ENCODE measurements at places on chromosomes 16 and 17.

GRCh38 chr17:58504826-58505351, 9.5 kb downstream of the MTMR4 start:
- DNase-seq: no peak

DNA sequence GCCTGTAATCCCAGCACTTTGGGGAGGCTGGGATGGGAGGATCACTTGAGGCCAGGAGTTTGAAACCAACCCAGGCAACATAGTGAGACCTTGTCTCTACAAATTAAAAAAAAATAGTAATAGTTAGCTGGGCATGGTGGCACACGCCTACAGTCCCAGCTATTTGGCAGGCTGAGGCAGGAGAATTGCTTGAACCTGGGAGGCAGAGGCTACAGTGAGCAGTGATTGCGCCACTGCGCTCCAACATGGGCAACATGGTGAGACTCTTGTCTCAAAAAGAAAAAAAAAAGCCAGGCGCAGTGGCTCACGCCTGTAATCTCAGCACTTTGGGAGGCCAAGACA, 56.9 kb upstream of the MRTFB start:
- no peak for DNase-seq

- DNase-seq: no peak
Measured at GRCh38 chr17:2693561-2694380, 17.8 kb downstream of the CLUH start.

DNA sequence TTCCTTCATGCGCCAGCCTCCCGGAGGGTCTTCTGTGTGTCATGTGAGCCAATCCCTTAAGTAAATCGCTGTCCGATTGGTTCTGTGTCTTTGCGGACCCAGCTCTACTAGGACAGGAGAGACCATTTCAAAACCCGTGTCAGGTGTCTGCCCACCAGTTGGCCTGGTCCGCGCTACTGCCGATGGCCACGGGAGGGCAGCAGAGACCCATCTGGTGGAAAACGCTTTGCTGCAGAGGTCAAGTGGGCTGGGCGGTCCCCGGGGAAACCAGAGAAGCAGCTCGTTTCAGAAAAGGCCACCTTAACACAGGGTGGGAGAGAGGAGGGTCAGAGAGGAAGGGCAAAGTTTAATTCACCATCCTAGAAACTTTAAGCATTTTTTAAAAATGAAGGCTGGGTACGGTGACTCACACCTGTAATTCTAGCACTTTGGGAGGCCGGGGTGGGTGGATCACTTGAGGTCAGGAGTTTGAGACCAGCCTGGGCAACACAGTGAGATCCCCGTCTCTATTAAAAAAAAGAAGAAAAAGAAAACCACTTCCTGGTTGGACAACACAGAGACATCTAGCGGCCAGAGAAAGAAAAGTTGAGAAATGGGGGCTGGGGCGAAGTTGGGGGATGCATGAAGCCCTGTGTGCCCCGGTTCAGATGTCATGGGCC, 2.8 kb upstream of the CIBAR2 start:
- peak; percentile 80 for DNase-seq

- no peak for DNase-seq
Measured at GRCh38 chr17:76296186-76296585, 11.9 kb downstream of the QRICH2 start.

- DNase-seq: no peak
Measured at GRCh38 chr17:8611137-8611536, 19.4 kb downstream of the MYH10 start.

DNA sequence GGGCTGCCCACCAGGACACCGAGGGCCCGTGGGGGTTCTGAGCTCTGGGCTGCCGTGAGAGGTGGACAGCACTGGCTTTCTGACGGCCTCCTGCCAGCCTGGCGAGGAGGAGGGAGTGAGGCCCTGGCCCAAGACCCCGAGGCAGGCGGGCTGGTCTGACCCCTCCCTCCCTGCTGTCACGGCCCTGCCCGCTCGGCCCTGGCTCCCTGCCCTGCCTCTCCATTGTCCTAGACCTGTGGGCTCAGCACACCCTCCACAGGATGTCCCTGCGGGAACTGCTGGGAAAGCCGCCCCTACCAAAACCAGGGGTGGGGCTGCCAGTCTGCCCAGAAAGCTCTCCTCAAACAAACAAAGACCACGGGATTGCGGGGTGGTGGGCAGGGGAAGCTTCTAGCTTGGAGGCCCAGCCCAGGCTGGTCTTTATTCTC, 20.7 kb downstream of the SPNS2 start:
- no peak for DNase-seq

DNA sequence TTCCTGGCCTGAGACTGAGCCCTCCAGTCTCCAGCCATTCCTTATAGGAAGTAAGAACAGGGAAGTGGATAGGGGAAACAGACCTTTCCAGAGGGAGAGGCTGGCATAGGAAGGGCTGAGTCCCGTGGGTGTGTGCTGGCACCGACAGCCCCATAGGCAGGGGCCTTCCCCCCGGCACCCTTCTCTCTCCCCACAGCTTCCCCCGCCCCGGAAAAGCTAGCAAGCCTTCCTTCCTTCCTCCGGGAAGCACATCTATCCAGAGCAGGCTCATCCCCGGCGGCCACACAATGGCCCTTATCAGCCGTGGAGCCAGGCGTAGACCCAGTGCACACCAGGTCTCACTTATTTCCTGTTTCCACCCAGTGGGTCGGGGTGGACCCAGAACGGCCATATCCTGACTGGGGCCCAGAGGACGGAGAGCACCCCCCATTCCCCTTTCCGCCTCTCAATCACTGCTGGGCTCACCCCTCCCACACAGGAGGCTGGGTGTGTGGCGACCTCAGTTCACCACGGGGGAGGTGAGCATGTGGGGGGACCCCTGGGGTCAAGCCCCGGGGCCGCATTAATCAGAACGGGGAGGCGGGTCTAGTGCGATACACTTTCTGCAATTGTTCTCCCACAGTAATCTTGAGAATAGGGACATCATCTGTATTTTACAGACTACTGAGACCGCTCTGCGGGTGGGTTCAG, 950 bp upstream of the MYO1C start:
- no peak for DNase-seq

- DNase-seq: no peak
Measured at GRCh38 chr16:9556949-9557665, 465.7 kb downstream of the HAPSTR1 start.

DNA sequence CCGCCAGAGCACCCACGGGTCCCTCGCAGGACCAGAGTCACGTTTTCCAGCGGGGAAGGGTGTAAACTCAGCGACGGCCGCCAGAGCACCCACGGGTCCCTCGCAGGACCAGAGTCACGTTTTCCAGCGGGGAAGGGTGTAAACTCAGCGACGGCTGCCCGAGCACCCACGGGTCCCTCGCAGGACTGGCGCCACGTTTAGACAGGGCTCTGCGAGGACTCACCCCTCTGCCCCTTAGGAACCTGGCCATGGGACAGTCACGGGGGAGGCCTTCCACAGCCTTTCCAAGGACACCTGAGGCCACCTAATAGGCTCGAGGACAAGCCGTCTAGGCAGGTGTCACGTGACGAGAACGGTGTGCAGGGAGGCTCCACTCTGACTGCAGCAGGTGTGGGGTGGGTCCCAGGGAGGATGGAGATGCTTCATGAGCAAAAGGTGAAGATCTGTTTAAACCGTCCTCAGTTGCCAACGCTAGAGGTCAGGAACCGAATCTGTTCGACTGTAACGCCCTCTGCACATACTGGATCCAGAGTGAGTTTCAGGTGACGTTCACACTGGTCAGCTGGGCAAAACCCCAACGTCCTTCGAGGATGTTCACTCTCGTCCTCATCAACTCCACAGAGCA, 48.0 kb upstream of the METRNL start:
- no peak for DNase-seq

GRCh38 chr17:903691-904481, 75.7 kb downstream of the NXN start:
- no peak for DNase-seq

- DNase-seq: no peak
Measured at GRCh38 chr16:78805556-78805955, 706.1 kb downstream of the WWOX start.

DNA sequence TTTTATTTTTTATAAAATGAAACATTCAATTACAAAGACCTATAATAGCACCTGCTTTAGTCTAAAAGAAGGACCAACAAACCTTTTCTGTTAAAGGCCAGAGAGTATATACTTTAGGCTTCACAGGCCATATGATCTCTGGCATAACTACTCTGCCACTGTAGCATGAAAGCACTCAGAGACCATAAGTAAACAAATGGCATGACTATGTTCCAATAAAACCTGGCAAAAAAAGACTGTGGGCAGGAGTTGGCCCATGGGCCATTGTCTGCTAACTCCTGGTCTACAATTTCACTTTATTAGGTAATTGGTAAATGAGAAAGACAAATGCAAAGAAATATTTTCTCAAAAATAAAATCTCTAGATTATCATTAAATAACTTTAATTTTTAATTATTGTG, 14.9 kb downstream of the CEP112 start:
- no peak for DNase-seq

DNA sequence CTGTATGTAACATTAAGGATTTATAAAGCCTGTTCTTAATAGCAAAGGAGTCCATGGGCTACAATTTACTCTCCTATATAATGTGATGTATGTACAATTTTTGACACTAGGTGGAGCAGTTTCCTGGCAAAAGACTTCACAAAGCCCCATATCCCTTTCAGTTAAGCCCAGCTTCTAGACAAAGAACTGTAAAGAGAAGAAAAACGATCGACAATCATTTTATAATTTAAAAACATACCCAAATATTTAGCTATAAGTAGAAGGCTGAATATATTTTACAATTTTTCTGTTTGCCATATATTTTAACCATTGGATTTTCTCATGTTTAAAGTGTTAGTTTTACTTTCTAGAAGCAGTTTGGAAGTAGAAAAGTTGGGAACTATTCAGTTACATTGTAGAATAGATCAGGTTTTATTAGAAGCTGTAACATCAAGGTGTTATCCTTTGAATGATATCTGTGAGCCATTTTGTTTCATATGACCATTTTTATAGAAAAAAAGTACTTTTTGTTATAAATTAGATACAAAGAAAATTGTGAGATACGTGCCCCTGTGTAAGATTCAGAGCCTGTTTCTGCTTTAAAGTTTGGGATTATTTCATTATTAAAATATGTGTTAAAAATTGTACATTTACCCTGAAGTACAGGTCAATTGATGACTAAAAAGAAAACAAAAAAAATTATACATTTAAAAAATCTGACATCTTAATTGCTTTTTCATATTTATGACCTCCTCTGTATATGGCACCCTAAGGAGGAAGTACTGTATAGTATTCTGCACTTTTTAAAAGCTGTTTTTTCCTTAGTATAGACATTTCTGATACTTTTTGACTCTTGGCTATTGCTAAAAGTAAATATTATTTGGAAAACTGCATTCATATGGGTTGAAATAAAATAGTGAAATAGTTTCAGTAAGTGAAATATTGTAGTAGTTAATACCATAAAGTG, 46.3 kb downstream of the VMP1 start:
- peak; percentile 88 for DNase-seq

DNA sequence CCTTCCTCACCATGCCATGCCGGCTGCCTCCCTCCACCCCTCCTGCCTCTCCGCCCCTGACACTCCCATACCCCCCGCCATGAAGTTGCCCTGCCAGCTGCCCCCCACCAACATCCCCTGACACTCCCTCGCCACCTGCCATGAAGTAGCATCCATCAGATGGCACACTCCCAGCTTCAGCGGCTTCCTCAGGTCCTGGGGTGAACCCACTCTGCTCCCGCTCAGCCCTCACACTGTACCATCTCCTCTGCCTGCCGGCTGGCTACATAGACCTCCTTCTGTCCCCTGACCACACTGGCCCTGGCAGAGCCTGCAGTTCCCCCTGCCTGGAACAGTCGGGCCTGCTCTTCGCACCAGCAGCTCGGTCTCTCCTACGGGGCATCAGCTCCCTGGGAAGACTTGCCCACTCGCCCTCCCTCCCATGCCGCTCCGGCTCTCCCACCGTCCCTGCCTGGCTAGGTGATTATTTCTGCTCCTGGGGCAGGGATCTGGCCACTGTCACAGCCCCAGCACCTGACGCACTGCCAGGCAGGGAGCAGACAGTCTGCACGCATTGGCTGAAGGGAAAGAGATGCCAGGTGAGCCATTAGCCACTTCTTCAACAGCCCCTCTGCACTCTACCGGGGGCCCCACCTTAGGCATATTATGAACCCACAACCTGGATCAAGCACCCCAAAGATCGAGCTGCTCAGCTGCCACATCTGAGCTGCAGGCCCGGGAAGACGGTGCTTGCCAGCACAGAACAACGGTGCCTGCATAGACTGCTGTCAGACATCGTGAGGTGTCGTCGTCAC, 9.0 kb downstream of the CANT1 start:
- no peak for DNase-seq

GRCh38 chr17:36608794-36609497, 7.6 kb downstream of the MRM1 start:
- DNase-seq: no peak

GRCh38 chr16:78363843-78364555, 264.5 kb downstream of the WWOX start:
- no peak for DNase-seq

GRCh38 chr17:61597607-61598006, 6.6 kb upstream of the NACA2 start:
- DNase-seq: no peak

GRCh38 chr17:81808778-81809555, 5.0 kb downstream of the GCGR start:
- DNase-seq: no peak

GRCh38 chr17:4666296-4666695, 24.8 kb upstream of the ALOX15 start:
- DNase-seq: no peak

- DNase-seq: peak; percentile 77
Measured at GRCh38 chr17:29116804-29117753, 63.1 kb downstream of the MYO18A start.

GRCh38 chr16:88499836-88500251, 46.8 kb downstream of the ZFPM1 start:
- no peak for DNase-seq

- no peak for DNase-seq
Measured at GRCh38 chr17:69423450-69423849, 9.0 kb downstream of the MAP2K6 start.

DNA sequence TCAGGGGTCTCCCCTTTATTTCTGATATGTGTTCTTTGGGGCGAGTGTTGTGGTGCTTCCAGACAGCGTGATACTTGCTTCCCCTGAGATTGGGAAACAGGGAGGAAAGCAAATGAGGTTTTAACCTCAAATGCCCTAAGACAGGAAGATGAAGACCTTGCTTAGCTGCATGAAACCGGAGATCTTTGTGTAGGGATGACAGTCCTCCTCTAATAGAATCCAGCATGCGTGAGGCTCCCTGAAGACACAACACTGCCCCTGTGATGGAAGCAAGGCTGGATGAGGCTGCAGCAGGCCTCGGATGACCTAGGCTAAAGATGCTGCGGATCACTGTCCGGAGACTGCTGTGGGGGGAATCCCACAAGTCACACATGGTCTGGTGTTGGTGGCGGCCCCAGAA, 491.0 kb downstream of the CDH13 start:
- no peak for DNase-seq

DNA sequence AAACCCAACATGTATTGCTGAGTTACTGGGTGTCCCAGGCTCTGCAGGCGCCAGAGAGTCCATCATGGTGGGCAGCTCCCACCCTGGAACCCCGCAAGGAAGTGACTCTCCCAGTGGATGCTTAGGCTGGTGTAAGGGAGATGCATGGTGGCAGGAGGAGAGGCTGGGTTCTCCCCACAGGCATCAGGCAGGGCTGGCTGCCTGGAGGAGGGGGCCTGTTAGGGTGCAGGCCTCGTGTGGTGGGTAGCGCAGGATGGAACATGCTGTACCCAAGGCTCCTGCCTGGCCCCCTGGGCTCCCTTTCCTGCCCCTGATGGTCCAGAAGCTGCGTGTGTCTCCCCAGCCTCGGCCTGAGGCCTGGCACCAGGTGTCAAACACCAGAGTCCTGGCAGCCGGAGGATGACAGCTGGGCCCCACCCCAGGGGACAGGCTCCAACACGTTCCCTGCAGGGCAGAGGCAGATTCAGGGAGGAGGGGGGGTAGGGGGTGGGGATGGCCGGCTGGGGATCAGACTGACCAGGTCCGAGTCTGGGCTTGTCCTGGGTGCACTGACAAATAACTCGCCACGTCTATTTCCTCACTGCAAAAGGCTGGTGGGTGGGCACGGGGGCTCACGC, 40.2 kb upstream of the CIBAR2 start:
- DNase-seq: no peak
